ENCODE measurements at places on chromosomes 6 and 20. TPM values are rescaled to one million over a fixed set of nuclear protein-coding genes. Genes with fewer than 3 reads are reported as not detected.

C20orf204 gene
- total RNA-seq = 0.41 TPM

F13A1 gene
- total RNA-seq = 47.9 TPM

TRDN gene
- not detected for total RNA-seq

TAPBP gene
- total RNA-seq = 29.8 TPM

HDGFL1 gene
- not detected for total RNA-seq
